ENCODE measurements at places on chromosomes 12 and 14.

DNA sequence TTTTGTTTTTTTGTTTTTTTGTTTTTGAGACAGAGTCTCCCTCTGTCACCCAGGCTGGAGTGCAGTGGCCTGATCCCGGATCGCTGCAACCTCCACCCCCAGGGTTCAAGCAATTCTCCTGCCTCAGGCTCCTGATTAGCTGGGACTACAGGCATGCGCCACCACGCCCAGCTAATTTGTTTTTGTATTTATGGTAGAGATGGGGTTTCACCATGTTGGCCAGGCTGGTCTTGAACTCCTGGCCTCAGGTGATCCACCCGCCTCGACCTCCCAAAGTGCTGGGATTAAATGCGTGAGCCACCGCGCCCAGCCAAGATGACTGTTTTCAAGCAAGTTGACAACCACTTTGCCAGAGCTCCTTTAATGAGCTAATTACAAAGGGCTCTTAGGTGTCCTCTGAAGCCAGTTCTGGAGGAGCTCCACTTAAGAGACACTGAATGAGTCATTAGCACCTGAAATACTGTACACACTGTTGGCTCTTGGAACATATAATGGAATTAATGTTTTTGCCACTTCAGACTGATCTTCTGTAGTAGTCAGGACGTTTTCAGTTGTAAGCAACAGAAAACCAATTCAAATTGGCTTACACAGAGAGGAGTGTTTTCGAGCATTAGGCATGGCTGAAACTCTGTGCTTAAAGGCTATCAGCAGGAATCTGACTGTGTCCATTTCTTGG, 55.4 kb upstream of the MED13L start:
- DNase-seq, result no peak

DNA sequence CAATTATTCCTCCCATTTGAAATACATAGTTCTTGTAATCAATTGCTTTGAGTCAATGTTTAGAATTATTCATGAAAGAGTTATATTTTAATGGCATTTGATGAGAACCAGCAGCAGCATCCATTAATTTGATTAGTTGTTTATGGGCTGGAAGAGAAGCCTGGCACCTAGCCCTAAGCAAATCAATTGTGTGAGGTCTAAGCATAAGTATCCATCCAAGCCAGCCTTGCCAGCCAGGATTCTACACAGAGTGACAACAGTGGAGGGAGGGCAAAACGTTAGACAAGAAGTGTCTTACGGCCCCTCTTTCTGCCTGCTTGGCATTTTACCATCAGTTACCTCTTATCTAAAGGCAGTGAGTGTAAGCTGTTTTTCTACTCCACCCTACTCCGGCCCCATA, 478.5 kb downstream of the NELL2 start:
- DNase-seq, result no peak

DNA sequence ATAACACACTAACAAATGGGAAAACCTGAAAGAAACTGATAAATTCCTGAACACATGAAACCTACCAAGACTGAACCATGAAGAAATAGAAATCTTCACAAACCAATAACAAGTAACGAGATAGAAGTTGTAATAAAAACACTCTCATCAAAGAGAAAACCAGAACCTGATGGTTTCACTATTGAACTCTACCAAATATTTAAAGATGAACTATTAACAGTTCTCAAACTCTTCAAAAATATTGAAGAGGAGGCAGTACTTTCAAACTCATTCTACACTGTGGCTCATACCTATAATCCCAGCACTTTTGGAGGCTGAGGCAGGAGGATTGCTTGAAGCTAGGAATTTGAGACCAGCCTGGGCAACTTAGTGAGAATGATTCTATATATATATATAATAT, 48.4 kb upstream of the TMTC2 start:
- DNase-seq, result no peak

DNA sequence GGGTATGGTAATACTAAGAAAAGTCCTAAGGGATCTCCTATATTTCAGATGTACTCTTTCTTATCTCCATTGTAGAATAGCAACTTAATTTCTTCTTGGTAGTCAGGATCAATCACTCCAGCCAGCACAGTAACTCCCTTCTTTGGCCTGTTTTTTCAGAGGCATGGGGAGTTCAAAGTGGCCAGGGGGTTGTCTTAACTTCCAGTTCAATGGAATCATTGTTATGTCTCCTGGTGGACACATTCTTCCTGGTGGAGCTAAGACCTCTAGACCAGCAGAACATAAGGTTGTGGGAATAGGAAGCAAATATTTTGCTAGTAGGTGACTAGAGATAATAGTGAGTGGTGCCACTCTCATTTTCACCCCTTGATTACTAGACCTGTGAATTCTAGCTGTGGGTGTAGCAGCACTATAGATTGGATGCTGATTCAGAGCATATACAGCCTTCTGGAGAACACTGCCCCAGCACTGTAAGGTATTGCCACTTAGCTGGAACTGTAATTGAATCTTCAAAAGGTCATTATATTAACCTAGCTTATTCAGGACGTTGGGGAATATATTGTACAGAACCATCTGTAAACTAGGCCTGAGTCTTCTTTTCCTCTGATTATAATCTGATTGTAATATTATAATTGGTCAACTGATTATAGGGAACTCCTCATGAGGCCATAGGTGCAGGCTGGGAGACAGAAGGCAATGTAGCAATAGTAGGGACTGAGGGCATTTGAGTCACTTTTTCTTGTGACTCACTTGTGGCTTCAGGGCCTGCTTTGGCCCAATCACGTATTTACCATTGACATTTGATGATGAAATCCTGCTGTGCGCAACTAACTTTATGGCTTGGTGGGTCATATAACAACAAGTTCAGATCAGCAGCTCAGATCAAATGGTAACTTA, 60.2 kb upstream of the ATP2B1 start:
- DNase-seq, result peak; percentile 72

GRCh38 chr14:67680121-67680602, 5.7 kb upstream of the VTI1B start:
- DNase-seq, result peak; percentile 87
